Left ventricle myocardium superior (tissue), 1 donor: ENCODE measurements at places on chromosomes 1 and 21. TPM values are rescaled to one million over a fixed set of nuclear protein-coding genes. Genes with fewer than 3 reads are reported as not detected.

KAZN gene
- total RNA-seq, result 2.2 TPM

DNA sequence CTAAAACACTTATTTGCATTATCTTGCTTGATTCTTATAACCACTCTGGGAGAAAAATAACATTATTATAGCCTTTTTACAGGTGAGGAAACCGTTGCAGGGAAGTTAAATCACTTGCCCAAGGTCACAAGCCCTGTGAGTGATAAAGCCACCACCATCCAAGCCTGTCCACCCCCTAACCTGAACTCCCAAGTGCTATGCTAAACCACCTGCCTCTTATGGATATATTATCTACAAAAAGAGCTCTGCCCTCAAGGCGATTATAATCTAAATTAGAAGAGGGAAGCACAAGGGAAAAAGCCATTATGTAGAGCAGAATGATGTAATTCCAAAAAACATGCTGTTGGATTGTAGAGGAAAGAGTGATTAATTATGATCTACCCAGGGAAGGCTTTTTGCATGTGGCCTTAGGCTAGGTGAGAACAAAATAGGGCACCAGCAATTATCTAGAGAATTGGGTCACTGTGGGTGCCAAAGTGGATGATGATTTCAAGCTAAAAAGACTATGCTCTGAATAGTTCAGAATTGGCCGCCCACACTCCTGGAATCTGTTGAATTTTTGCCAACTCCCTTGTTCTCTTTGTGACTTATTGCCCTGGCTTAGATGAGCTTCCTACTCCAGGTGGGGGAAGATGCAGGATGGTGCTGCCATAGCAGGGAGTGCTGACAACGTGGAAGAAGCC, 205.3 kb downstream of the FGGY start:
- no peak for DNase-seq

AK4 gene
- 163 TPM for total RNA-seq

BCL10 gene
- total RNA-seq, result 8.4 TPM

SYT6 gene
- not detected for total RNA-seq

DNA sequence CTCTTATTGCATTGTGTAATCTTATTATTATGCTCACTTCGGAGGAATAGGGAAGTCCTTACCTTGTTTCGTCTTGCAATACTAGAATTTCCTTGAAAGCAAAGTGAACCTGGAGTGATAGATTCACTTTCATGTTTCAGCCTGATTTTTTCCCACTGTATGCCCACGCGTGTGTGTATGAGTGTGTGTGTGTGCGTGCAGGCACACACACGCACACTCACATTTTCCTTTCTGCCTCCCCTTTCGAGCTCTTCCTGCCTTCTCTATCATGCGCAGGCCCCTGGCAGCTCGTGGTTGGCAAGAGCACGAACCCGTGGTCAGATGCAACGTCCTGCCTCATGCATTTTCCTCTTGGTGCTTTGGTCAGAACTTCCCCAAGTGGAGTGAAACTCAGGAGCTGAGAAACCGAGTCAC, at the start of gene GCSAML:
Gene GCSAML, plus strand, starts transcription at position 366 of the 414 bp plus-strand sequence. CDS start 58 bp downstream, outside the sequence.
- no peak for DNase-seq

- DNase-seq, result no peak
These were observed 36.2 kb downstream of the IL6R start for GRCh38 chr1:154441241-154441888.

GRCh38 chr1:42033629-42034028, 114.9 kb upstream of the HIVEP3 start:
- DNase-seq, result no peak

GRCh38 chr1:16727190-16728111, 12.9 kb upstream of the RNU1-4 start:
- DNase-seq, result no peak

SH3D21 gene
- total RNA-seq, result 1.1 TPM

GRCh38 chr1:5954964-5955363, 37.3 kb downstream of the NPHP4 start:
- DNase-seq, result no peak
